Osteocyte (in vitro differentiated cells): ENCODE measurements at places on chromosomes 1 and 21. TPM values are rescaled to one million over a fixed set of nuclear protein-coding genes. Genes with fewer than 3 reads are reported as not detected.

GRCh38 chr1:43101061-43101460 lies 71.0 kb downstream of the EBNA1BP2 start:
- H3K4me3 ChIP-seq: no peak overlapping the region
- H3K27me3 ChIP-seq: no peaks in the 10 kb centered on the region
- no peaks in the 10 kb centered on the region for H3K4me1 ChIP-seq
- no peaks in the 10 kb centered on the region for H3K36me3 ChIP-seq
- no peak for DNase-seq
- no peak overlapping the region for H3K27ac ChIP-seq

- H3K27me3 ChIP-seq: peaks cover 73% of the 10 kb centered on the region
- H3K4me1 ChIP-seq: peaks cover 26% of the 10 kb centered on the region
- no peak for DNase-seq
- peak overlapping the region; percentile 72 for H3K4me3 ChIP-seq
Measured at GRCh38 chr1:63321785-63322113, 618 bp upstream of the FOXD3 start.

Gene PKLR
- total RNA-seq: not detected in 2 replicates

DNA sequence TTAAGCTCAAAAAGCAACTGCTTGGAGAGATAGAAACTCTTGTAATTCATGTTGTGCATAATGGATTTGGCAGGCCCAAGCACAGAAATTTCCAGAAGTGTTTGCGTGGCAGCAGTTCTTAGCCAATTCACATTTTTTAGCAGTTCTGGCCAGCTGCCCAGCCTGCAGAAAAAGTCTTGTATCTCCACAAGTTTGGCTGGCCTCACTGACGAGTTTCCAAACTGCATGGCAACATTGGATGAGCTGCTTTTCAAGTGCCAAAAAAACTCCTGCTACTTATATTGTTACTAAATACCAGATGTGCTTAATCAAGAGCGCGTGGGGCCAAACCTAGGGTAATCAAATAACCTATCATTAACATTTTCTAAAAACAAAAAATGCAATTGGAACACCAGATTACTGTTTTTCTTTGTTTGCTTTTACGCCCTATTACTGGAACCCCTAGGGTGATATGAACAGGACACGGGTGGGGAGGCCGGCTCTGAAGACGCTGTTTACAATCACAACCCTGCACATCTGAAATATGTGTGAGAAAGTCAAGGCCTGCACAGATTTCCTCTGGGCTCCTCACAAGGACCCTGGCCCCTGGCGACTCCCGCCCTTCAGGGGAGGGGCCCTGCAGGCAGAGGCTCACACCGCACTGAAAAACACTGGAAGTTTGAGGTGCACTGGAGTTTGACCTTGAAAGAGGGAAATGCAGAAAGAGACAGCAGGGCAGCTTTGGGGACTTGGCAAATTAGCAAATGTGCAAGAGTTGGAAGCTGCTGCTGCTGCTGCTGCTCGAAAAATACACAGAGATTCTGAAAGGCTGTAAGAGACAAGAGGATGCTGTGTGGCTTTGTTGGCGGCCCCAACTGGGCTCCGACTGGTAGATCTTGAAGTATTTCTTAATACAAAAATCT lies 55.2 kb upstream of the TARBP1 start:
- H3K36me3 ChIP-seq: no peaks in the 10 kb centered on the region
- peak; percentile 91 for DNase-seq
- no peaks in the 10 kb centered on the region for H3K27me3 ChIP-seq
- H3K4me1 ChIP-seq: peaks cover 63% of the 10 kb centered on the region

GRCh38 chr1:94296018-94296417 lies 58.6 kb upstream of the ARHGAP29 start:
- H3K4me3 ChIP-seq: no peak overlapping the region
- H3K27me3 ChIP-seq: no peaks in the 10 kb centered on the region
- no peak for DNase-seq
- H3K27ac ChIP-seq: no peak overlapping the region

- H3K27me3 ChIP-seq: no peaks in the 10 kb centered on the region
- H3K4me1 ChIP-seq: peaks cover 9% of the 10 kb centered on the region
- H3K27ac ChIP-seq: no peak overlapping the region
- H3K4me3 ChIP-seq: no peak overlapping the region
- H3K36me3 ChIP-seq: peaks cover 7% of the 10 kb centered on the region
- no peak for DNase-seq
Measured at GRCh38 chr1:236530959-236531358, 7.2 kb downstream of the LGALS8 start.

DNA sequence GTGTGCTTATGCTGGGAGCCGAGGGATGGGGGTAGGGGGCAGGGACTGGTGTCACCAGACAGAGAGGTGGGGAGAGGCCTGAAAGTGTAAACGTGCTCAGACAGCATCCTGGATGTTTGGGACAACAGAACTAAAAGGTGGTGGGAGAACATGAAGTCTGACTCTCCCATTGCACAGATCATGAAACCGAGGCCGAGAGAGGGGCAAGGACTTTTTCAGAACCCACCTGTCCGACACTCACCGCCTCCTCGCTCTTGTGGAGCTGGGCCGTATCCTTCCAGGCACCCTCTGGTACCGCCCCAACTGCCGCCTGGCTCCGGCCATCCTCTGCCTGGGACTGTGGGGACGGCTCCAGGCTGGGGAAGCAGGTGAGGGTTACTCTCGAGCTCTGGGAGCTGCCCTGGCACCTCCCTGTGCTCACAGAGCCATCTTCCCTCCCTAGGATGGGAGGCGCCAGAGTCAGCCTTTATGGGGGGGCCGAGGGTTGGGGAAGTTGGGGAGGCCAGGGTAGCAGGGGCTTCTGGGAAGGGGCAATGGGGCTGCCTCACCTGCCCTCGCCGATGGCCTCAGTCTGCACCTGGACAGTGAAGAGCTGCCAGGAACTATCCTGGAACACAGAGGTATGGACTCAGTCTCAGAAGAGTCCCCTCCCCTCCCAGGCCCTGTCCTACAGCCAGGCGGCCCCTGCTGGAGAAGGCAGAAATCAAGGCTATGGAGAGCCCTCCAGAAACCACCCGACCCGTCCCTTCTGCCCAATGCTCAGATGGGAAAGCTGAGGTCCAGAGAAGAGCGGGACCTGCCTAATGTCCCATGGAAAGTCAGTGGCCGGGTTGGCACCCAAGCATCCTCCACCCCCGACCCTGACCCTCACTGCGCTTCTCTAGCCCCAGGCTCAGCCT lies 7.0 kb downstream of the ATP13A2 start:
- no peak overlapping the region for H3K27ac ChIP-seq
- H3K4me3 ChIP-seq: no peak overlapping the region
- peaks cover 3% of the 10 kb centered on the region for H3K4me1 ChIP-seq
- no peak for DNase-seq

DNA sequence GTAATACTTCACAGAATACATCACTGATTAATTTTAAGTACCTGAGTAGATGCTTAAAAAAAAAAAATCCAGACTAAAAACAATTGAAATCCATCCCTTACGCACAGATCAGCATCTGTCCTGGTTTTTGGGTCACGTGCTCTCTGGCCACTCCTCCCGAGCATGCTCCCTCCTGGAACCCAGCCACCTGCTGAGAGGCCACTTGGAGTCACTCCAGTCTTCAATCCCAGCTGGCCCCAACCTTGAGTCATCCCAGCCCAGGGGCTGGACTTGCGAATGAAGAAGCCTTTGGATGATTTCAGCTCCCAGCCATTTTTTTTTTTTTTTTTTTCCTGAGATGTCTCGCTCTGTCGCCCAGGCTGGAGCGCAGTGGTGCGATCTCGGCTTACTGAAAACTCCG lies 8.9 kb downstream of the MAP1LC3C start:
- H3K36me3 ChIP-seq: no peaks in the 10 kb centered on the region
- H3K27ac ChIP-seq: no peak overlapping the region
- H3K4me3 ChIP-seq: no peak overlapping the region
- no peaks in the 10 kb centered on the region for H3K27me3 ChIP-seq

Gene TMPRSS3
- not detected in 2 replicates for total RNA-seq

- H3K4me1 ChIP-seq: peaks cover 83% of the 10 kb centered on the region
- H3K4me3 ChIP-seq: no peak overlapping the region
- no peaks in the 10 kb centered on the region for H3K27me3 ChIP-seq
- H3K27ac ChIP-seq: no peak overlapping the region
Measured at GRCh38 chr1:85609976-85610375, 29.4 kb downstream of the CCN1 start.

DNA sequence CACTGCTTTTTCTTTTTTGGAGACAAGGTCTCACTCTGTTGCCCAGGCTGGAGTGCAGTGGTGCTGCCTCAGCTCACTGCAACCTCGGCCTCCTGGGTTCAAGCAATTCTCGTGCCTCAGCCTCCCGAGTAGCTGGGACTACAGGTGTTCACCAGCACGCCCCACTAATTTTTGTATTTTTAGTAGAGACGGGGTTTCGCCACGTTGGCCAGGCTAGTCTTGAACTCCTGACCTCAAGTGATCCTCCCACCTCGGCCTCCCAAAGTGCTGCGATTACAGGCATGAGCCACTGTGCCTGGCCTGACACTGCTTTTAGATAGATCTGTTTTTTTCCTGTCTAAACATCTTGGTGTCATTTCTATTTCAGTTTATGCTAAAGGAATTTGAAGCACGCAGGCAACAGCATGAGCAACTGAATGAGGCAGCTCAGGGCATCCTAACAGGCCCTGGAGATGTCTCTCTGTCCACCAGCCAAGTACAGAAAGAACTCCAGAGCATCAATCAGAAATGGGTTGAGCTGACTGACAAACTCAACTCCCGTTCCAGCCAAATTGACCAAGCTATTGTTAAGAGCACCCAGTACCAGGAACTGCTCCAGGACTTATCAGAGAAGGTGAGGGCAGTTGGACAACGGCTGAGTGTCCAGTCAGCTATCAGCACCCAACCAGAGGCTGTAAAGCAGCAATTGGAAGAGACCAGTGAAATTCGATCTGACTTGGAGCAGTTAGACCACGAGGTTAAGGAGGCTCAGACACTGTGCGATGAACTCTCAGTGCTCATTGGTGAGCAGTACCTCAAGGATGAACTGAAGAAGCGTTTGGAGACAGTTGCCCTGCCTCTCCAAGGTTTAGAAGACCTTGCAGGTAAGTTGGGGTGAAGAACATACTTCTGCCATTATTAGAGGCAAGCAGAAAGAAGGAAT lies 106.1 kb upstream of the BMP8A start:
- H3K27me3 ChIP-seq: no peaks in the 10 kb centered on the region
- peak overlapping the region; percentile 31 for H3K27ac ChIP-seq
- no peak overlapping the region for H3K4me3 ChIP-seq
- peaks cover 55% of the 10 kb centered on the region for H3K36me3 ChIP-seq
- no peak for DNase-seq
- H3K4me1 ChIP-seq: peaks cover 11% of the 10 kb centered on the region

DNA sequence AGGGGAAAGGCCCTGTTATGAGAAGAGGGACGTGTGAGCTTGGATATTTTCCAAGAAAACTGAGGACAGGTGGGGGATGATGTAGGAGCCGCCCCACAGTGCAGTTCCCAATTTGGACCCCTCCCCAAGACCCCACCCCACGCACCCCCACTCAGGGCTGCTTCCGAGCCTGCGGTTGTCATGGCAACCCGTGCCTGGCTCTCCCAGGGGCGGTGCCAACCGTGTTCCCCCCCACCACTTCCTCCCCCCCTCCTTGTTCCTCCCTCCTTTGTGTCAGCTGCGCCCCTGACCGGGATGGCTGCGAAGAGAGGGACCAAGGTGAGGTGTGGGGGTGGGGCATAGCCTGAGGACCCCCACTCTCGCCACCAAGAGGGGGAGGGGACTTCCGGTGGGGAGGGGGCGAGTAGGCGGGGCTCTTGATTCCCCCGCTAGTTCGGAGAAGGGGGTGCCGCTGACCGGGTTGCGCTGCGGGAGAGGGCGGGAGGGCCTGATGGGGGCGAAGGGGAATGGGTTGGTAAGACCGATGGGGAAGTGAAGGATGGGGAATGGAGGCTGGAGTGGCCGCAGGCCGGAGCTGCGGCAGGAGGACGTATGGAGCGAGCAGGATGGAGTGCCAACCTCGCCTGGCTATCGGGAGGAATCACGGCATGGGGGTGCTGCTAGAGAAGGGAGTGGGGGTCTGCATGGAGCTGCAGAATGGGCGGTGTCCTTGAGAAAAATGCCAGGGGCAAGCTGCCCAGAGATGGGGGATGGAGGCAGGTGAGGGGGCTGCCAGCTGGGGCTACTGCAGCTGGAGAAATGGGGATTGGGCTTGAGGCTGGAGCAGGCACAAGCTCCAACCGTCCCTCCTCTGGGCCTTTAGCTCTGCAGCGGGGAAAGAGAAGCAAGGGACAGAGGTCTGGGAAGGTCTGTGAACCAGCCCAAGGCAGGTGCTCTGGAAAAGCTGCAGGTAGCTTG lies 953 bp downstream of the TRIM46 start:
- H3K4me3 ChIP-seq: peak overlapping the region; percentile 97
- peak; percentile 84 for DNase-seq
- peak overlapping the region; percentile 97 for H3K27ac ChIP-seq
- H3K27me3 ChIP-seq: no peaks in the 10 kb centered on the region

GRCh38 chr1:10943041-10943440 lies 69.4 kb upstream of the TARDBP start:
- H3K36me3 ChIP-seq: no peaks in the 10 kb centered on the region
- no peak overlapping the region for H3K27ac ChIP-seq
- no peak overlapping the region for H3K4me3 ChIP-seq
- peaks cover 14% of the 10 kb centered on the region for H3K4me1 ChIP-seq
- H3K27me3 ChIP-seq: peaks cover 13% of the 10 kb centered on the region

DNA sequence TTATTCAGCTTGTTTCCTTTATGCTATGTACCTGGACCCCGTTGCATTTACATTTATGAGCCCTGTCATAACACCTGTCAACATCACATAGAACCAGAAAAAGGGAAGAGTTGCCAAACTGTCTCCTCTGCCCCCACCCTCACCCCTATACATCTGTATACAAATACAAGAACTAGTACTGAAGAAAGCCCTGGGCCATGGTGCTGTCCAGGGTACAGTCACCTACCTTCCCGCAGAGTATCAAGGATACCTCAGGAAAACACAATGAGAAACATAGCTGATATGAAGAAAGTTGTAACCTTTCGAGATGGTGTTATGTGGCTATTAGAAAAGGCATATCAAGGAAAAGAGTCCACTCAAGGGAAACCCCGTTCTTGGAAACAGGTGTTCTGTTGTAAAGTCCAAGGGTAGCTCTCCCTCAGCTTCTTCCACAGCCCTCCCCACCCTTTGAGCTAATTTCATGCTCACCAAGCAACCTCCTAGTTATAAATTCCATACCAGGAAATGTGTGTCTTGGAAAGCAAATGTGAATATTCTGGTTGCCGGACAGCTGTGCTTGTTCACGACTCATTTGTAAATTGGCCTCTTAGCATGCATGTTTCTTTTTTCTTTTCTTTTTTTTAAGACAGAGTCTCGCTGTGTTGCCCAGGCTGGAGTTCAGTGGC lies 16.7 kb upstream of the AVPR1B start:
- no peaks in the 10 kb centered on the region for H3K36me3 ChIP-seq
- no peak overlapping the region for H3K4me3 ChIP-seq
- DNase-seq: no peak
- no peak overlapping the region for H3K27ac ChIP-seq

Gene KRTAP7-1
- total RNA-seq: not detected in 2 replicates
